ENCODE measurements at places on chromosomes 11 and 22.

- DNase-seq = no peak
Measured at GRCh38 chr11:24779791-24780190, 282.9 kb downstream of the LUZP2 start.

DNA sequence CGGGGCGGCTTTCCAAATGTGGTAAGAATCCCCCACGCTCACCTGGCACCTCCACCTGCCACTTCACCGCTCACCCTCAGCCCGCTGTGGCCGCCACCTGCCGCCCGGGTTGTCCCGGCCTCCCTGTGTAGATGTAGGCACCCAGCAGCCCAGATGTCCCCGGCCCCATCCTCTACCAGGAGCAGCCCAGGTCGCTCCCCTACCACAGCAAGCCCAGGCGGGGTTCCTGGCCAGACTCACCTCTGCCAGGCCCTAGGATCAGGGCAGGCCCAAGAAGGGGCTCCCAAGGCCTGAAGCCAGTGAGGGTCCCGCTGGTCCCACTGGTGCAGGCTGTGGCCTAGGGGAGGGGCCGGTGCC, 27.4 kb downstream of the MOB2 start:
- DNase-seq = no peak

- DNase-seq = no peak
Measured at GRCh38 chr11:93842461-93842860, 8.0 kb downstream of the VSTM5 start.

DNA sequence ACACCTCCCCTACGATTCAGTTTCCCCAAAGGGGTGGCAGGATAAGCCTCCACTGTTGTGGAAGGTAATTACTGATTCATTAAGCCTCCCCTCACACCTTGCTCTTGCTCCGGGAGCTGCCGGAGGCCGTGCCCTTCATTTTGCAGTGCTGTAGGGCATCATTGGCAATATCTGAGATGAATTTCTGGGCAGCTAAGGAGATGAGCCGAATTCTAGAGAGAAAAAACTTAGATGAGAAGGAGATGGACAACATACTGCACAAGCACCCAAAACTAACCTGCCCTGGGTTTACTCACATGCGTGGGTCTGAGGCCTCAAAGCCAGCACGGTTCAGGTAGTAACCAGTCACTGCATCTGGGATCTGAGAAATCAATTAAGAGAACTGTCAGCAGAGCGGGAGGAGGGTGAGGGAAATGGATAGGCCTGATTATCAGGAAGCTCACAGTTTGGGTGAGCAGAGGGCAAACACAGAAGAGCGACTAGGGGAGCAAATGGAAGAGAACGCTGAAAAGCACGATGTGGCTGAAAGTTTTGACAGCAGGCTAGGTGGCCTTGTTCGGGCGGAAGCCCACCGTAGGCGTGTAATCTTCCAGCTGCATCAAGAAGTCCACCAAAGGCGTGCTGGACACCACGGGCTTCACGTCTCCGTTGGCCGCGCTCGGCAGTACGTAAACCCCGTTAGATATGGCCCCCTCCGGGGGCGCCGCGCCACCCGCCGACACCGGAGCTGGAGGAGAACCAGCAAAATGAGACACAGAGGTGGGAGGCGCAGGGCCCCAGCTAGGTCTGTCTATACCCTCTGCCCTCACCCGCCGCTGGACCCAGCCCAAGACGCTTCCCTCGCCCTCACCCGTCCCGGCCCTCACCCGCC, 689 bp downstream of the TAF10 start:
- DNase-seq = no peak

GRCh38 chr11:78954696-78955095, 380.0 kb upstream of the NARS2 start:
- DNase-seq = no peak

DNA sequence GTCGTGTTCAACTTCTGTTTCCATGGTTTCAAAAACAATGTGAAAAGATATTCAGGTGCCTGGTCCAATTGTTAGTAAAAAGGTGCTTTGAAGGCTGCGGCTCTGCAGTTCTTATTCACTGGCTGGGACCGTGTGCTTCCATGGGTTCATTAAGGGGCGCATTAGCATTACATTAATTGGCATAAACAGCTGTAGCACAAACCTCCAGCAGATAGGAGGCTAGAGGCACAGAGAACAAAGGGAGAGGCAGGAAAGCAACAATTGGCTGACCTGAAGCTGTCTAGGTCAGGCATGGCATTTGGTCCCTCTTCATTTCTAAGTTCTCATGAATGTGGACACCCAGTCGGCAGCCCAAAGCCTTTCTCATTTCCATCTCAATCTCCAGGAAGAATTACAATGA, 16.6 kb downstream of the PAK1 start:
- DNase-seq = no peak

- no peak for DNase-seq
Measured at GRCh38 chr11:36274414-36274813, 14.8 kb downstream of the COMMD9 start.

DNA sequence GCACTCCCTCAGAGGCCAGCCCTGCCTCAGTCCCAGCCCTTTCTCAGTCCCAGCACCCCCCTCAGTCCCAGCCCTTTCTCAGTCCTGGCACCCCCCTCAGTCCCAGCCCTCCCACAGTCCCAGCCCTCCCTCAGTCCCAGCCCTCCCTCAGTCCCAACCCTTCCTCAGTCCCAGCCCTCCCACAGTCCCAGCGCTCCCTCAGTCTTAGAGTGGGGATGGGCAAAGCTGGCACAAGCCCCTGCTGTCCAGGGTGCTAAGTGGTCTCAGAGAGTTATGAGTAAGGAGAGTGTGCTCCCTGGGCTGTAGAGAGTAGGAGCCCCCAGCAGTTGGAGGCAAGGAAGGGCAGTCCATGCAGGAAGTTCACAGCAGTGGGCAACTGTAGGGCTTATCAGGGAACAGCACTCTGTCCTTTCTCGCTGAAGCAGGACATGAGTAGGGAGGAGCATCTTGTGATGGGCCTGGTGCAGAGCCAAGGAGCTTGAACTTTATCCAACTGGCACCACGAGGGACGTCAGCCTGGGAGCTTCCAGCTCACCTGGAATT, 51.4 kb upstream of the CRYBB3 start:
- no peak for DNase-seq

GRCh38 chr11:78291503-78292108, 102.9 kb downstream of the USP35 start:
- no peak for DNase-seq

GRCh38 chr22:46323162-46323561, 12.4 kb upstream of the TRMU start:
- no peak for DNase-seq

- no peak for DNase-seq
Measured at GRCh38 chr11:5339771-5340322, 3.5 kb downstream of the OR51B5 start.

DNA sequence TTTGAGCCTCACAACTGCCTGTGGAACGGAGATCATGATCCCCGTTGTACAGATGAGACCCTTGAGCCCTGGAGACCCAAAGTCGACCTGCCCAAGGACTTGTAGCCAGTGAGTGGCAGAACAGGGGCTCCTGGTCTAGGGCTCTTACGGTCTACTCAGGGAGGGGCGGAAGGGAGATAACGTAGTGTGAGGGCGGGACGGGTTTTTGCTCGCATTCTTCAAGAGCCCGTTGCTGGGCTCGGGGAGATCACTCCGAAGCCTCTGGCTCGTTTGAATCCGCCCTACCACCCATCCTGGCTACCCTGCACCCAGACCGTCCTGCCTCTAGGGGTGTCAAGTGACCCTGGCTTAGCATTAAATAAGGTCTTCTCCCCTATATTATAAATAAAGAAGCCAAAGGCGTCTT, 639 bp downstream of the CRY2 start:
- DNase-seq = peak; percentile 28

DNA sequence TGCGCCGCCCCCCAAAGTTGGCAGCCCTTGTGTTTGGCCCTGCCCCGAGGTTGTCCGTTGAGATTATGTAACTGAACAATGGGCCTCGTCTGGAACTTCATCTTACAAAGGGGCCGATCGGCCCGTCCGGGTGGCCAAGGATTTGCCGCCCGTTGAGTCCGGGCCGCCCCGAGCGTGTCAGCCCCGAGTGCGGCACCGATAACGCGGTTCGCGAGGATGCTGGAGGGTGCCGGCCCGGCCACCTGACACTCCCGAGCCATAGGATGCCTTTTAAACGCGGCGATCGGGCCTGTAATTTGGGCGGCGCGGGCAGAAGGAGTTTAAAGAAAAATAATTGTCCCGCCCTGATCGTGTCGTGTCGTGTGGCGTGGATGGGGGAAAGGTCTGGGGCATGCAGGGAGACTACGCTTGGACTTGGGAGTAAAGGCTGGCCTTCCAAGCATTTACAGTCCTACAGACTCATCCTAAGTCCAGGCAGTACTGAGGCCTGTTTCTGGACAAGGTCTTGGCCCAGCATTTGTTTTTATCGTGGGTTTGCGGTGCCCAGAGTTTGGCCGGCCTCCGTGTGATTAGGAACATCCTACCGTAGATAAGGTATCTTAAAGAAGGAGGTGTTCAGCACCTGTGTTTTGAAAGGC, 1.3 kb downstream of the WEE1 start:
- DNase-seq = no peak

- peak; percentile 32 for DNase-seq
Measured at GRCh38 chr11:72591785-72592502, 82.3 kb downstream of the PDE2A start.

- DNase-seq = no peak
Measured at GRCh38 chr22:42296883-42297282, 26.4 kb upstream of the TCF20 start.

- DNase-seq = no peak
Measured at GRCh38 chr11:12125609-12126149, 15.3 kb downstream of the MICAL2 start.

DNA sequence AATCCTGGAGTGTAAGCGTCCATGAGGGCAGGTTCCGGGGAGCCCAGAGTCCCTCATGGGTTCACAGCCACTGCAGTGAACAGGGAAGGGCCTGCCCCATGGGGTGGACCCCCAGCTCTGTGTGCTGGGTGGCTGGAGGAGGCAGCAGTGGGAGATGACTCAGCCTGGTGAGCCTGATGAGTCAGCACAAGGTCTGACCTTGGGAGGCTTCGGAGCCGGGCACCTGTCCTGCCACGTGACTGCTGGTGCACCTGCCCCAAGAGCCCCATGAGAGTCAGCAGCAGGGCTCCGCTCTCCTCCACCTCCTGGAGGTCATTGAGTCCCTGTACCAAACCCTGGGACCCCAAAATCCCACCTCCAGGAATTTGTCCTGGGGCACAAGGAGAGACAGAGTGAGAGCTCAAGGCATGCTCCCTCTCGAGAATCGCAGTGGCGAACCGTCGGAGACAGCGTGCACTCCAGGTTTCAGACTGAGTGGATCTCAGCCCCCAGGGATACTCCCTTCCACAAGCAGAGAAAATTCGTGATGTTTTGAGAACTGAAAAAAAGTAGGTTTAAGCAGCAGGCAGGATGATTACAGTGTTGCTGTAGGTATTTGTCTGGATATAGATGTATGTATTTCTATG, 1221.7 kb downstream of the BRD1 start:
- no peak for DNase-seq

Measured in stimulated activated CD4-positive, alpha-beta T cell treated with anti-CD3 and anti-CD28 coated beads, Interleukin-2, amount 100 ng/mL, for 48 hours (primary cell).